ENCODE measurements at places on chromosomes 2 and 18. TPM values are rescaled to one million over a fixed set of nuclear protein-coding genes. Genes with fewer than 3 reads are reported as not detected.

Gene CCDC148
- not detected for total RNA-seq

Gene XDH
- not detected for total RNA-seq

Gene PIGN
- total RNA-seq: 23.0 TPM

Gene ARHGAP25
- total RNA-seq: 64.0 TPM

Gene MC2R
- total RNA-seq: not detected

Gene SCYGR4
- total RNA-seq: not detected

Gene CAPN14
- total RNA-seq: 0.29 TPM

Gene PRSS56
- total RNA-seq: not detected

Gene IL1B
- total RNA-seq: not detected

Gene ACMSD
- total RNA-seq: not detected

Gene SALL3
- 0.02 TPM for total RNA-seq

Gene USP37
- total RNA-seq: 30.7 TPM

Gene ST6GAL2
- total RNA-seq: not detected

Gene COLEC12
- total RNA-seq: not detected

Gene PROM2
- total RNA-seq: 0.25 TPM

Gene SERPINB7
- total RNA-seq: not detected

Gene AKAIN1
- total RNA-seq: not detected

Gene IL1F10
- not detected for total RNA-seq

Gene SERPINB10
- not detected for total RNA-seq

Gene REG3A
- total RNA-seq: not detected

Gene SERPINB12
- total RNA-seq: not detected

Gene ZBTB7C
- total RNA-seq: 0.04 TPM

Gene STEAP3
- total RNA-seq: 0.44 TPM

Gene BUB1
- 65.2 TPM for total RNA-seq

Gene HOXD10
- total RNA-seq: not detected

Gene GAD1
- total RNA-seq: 0.55 TPM

Gene SLC23A3
- total RNA-seq: 1.8 TPM

Gene SNTG2
- 1.1 TPM for total RNA-seq

Gene GPBAR1
- total RNA-seq: 0.29 TPM

Gene NMUR1
- 0.06 TPM for total RNA-seq

Gene EMX1
- total RNA-seq: not detected

Gene MYO1B
- total RNA-seq: 11.2 TPM

Gene SLC4A5
- 1.6 TPM for total RNA-seq

Gene PROC
- total RNA-seq: 0.36 TPM

Gene SERPINB11
- not detected for total RNA-seq

Gene LAMA1
- not detected for total RNA-seq

Gene RNF152
- total RNA-seq: 0.21 TPM

Gene CTDP1
- total RNA-seq: 41.5 TPM

Gene NABP1
- 52.0 TPM for total RNA-seq

Gene FAM237A
- total RNA-seq: not detected

Gene SNORC
- total RNA-seq: 1.3 TPM

Gene KCNF1
- total RNA-seq: not detected

Gene FBLN7
- 3.1 TPM for total RNA-seq

Gene CNDP2
- total RNA-seq: 213 TPM

Gene TSN
- total RNA-seq: 89.5 TPM

Gene IL36RN
- total RNA-seq: not detected

Gene PLGLB1
- 3.1 TPM for total RNA-seq
